Stimulated activated CD4-positive, alpha-beta T cell treated with anti-CD3 and anti-CD28 coated beads, Interleukin-12 subunit alpha, Interleukin-12 subunit beta, amount 100 ng/mL, for 4 hours (primary cell): ENCODE measurements at places on chromosomes 11 and 22.

GRCh38 chr11:216081-216974 is 8.8 kb downstream of the RIC8A start:
- no peak for DNase-seq

DNA sequence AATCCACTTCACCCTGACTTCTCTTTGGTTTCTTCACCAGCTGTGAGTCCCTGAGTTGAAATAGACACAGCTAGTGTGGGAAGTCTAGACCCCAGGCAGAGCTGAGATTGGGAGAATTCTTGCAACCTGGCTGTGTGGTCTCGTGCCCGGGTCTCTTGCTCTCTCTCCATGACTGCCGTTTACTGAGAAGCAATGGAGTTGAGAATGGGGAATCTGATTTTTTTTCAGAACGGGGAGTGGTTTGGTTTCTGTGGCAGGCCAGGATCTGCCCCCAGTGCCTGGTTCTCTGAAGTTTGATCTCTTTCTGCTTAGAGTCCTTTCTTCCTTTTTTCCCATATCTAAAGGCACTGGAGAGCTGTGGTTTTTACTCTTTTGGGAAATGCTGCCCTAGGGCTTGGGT is 1.5 kb downstream of the SIDT2 start:
- no peak for DNase-seq

GRCh38 chr11:130571947-130572584 is 123.6 kb downstream of the ADAMTS15 start:
- DNase-seq, result no peak

DNA sequence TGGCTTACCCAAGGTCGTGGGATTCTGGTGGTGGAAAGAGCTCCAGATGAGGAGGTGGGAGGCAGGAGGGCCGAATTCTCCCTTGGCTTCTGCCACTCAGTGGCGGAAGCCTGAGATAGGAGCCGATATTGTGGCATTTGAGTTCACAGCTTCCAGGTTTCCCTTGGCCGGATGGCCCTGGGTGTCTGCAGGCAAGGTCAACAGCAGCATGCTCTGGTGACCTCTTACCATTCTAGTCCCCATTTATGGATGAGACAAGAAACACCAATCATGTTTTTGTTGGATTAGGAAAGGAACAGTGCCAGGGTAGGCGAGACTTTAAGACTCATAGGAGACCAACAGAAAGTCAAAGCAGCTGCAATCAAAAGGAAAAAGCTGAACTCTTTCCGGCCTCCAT is 89.7 kb downstream of the GRAMD1B start:
- no peak for DNase-seq

DNA sequence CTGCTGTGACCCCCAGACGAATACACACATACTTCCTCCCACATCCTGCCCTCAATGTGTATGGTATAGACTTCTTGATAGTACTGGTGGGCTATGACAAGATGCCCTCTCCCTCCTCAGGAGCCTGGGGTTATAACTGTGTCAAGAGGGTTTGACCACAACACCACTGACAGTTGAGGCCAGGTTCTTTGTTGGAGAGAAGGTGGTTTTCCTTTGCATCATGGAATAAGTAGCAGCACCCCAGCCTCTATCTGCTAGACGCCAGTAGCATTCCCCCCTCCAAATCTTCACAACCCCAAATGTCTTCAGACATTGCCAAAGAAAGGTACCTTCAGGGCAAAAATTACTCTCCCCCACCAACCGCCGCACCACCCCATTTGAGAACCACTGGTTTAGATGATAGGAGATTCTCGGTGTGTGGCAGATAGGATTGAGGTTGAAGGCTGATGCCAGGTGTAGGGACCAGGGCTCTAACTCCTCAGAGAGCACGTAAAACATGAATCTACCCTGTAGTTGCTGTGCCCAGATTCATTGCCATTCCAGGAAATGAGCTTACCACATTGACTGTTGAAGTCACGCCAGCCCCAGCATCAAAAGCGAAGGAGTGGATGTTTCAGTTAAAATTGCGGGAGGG is 5.5 kb upstream of the MYO18B start:
- DNase-seq, result peak; percentile 7

GRCh38 chr22:31491218-31491962 is 1.7 kb upstream of the EIF4ENIF1 start:
- DNase-seq, result no peak

DNA sequence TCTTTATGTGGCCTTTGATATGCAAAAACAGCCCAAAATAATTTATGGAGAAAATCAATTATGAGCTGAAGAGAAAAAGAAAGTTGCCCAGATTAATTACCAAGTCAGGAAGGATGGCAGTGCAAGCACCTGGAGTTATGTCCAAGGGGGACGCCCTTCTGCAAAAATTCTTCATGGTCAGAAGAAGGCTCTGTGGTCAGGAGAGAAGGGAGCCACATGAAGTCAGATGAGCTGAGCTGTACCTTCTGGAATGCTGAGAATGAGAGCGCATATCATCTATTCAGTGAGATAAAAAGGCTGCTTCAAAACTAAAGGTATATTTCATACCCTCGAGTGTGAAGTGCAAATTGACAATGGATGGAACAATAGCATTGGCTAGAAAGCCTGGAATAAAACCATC is 607.4 kb downstream of the NTM start:
- DNase-seq, result no peak

DNA sequence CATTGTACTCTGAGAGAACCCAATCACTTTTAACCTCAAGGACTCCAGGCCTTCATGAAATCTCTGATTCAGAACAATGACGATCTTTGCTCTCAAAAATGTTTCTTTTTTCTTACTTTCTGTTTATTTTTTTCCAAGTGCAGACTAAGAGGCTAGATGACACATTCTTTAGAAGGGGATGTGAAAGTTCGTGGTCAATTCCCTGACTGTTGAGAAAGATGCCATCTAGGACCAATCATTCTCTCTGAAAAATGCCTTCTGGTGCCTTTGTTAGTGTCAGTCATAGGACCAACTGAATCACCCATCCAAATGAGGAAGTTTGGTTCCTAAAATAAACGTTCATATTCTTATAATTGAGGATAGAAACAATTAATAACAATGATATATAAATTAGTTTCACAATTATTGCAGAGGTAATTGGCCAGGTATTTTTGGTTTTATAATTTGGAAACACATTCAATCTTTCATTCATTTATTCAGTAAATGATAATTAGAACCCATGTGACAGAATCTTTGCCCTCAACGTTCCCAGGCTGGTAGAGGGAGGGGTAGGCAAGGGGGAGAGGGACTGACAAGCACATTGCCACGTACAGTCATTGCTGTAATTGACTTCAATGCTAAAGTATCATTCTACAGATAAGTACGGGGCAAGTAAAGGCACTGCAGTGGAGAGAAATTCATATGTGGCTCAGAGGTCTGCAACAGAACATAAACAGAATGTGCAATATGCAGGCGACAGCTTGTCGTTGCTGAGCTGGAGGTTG is 333.4 kb upstream of the MPPED2 start:
- no peak for DNase-seq

DNA sequence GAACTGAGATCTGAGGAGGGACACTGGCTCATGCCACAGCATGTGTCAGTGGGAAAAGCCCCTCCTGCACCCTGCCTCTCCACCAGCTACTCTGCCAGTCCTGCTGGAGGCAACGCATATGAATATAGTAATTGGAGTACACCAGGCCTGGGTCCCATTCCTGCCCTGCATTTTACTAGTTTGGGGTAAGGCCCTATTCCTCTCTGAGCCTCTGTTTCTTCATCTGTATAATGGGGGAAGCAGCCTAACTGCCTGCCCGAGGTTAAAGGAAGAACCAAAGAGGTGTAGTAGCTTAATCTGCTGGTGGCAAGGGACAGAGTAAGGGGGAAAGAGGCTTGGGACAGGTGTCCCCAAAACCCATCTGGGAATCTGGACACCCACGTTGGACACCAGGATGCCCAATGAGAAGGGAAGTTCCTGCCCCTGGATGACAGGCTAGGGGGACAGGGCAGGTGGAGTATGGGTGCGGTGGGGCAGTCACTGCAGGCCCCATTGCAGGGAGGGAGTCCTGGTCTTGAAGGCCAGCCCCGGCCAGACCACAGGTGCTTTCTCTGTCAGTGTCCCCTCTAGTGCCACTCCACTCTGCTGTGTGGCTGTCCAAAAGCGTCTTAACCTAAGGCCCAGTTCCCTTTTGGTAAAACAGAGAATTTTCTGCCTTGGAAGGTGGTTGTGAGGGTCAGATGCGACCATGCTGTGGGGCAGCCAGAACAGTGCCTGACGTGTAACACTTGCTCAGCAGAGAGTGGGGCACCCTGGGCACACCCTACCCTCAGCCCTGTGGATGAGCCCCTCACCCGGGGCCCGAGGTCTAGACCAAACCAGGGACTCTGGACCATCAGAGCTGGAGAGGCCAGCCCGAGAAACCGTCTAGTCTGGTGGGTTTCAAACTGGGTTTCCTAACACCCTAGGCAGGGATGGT is 11.5 kb downstream of the TSKU start:
- DNase-seq, result no peak

GRCh38 chr11:116379185-116379828 is 393.5 kb downstream of the BUD13 start:
- DNase-seq, result peak; percentile 2

DNA sequence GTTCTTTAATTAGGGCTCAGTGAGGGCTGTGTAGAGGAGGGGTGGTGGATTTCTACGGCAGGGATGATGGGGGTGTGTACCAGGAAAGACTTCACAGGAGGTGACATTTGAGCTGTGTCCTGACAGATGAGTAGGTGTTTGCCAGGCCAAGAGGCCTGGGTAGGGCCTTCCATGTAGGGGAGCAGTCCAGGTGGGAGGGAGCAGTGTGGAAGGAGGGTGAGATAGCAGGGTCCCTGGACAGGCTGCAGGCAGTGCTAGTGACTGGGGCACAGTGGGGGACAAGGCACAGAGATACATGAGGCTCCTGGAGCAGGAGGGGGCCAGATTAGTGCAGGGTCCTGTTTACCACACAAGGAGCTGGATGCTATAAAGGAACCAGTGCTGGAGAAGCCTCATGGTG is 147.9 kb upstream of the CADM1 start:
- no peak for DNase-seq

- DNase-seq, result no peak
Observed at GRCh38 chr22:22811016-22812009, 76.3 kb upstream of the IGLL5 start.
